Fibroblast of skin of scalp (primary cell): ENCODE measurements at places on chromosomes 16 and 17.
A peak's percentile ranks its signal among the peaks of the same experiment; 100 is the strongest.

- peak; percentile 17 for DNase-seq
Measured at GRCh38 chr17:61349350-61349749, 50.3 kb upstream of the TBX2 start.

- DNase-seq = no peak
Measured at GRCh38 chr17:73936908-73937627, 266.4 kb upstream of the RPL38 start.

DNA sequence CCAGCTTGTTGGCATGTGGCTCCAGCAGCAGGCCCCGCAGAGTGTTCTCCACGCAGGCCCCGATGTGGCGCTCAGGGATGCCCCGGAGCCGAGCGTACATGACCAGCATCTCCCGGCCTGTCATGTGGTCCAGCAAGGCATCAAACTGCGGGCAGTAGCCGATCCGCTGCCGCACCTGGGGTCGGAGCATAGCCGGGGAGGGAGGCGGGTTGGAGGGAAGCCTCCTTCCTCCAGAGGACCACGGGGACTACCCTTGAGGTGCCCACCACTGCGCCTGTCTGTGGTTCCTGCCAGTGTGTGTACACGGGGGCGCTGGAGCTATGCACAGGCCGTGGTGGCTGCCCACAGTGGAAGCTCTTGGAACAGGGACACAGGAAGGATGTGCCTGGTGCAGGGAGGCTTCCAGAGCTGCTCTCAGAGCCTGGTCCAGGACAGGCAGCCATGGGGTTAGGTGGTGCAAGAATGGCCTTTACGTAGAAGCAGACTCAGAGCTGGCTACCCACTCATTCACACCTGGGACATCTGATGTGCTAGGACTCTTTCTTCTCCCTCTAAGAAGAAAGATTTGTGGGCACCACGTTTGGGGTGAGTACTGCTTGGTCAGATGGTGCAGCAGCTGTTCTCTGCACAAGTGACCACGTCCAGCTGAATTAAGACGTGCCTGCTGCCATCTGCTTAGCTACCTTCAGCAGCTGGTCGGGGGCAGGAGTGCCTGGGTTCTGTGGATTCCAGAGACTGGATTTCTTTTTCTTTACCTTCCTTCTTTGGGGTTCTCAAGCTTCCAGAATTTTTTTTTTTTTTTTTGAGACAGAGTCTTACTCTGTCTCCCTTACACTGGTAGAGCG lies 11.3 kb upstream of the RNPS1 start:
- DNase-seq = no peak

GRCh38 chr17:82047914-82048570 lies 3.6 kb downstream of the RFNG start:
- no peak for DNase-seq

GRCh38 chr17:18361837-18362697 lies 1.3 kb downstream of the SHMT1 start:
- DNase-seq = no peak

DNA sequence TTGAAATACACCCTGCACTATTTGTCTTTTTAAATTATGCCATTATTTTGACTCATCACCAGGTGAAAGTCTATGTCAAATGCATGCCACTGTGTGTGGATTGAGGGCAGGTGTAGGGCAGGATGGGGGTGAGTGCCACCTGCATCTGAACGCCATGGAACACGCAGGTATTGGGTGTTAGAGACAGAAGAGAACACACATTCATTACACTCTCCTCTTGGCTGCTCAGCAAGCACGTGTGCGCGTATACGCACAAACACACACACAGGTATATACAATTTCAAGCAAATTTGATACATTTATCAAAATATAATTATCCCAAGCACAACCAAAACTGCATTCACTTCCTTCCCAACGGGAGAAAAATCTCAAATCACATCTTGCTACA lies 268.9 kb downstream of the NTN1 start:
- DNase-seq = no peak

DNA sequence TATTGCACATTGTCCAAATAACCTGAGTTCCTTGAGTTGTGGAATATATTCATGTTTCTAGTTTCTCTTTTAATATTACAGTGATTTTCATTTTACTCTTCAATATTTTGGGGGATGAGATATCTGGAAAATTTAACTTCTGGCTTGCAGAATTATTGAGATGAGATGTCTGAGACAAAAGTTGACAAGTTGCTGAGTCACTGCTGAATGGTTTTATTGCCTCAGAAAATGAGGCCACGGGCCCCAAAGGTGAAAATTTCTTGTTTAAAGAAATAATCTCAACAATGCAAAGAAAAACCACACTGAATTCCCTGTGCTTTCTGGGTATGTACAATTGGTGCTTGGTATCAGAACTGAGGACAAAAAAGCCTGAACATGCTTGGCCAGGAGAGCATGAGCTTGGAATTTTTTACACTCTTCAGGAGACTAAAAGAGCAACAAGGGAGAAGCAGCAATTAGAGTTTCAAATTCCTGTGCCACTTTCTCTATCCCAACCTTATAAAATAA lies 129.2 kb upstream of the TOM1L1 start:
- DNase-seq = no peak

DNA sequence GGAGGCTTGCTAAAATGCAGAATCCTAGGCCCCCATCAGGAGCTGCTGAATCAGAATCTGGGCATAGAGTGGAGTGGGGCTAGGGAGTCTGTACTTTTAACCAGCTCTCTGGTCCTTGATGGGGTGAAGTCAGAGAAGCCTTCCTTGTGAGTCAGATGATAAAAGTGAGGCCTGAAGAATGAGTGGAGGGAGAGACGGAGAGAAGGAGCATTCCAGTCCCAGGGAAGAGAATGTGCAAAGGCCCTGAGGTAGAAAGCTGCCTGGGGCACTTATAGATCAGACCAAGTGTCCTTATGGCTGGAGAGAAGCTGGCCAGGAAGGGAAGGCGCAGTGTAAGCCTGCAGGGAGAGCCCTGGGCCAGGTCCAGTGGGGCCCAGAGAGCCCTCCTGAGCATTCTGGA lies 235.1 kb upstream of the NLRP1 start:
- no peak for DNase-seq

DNA sequence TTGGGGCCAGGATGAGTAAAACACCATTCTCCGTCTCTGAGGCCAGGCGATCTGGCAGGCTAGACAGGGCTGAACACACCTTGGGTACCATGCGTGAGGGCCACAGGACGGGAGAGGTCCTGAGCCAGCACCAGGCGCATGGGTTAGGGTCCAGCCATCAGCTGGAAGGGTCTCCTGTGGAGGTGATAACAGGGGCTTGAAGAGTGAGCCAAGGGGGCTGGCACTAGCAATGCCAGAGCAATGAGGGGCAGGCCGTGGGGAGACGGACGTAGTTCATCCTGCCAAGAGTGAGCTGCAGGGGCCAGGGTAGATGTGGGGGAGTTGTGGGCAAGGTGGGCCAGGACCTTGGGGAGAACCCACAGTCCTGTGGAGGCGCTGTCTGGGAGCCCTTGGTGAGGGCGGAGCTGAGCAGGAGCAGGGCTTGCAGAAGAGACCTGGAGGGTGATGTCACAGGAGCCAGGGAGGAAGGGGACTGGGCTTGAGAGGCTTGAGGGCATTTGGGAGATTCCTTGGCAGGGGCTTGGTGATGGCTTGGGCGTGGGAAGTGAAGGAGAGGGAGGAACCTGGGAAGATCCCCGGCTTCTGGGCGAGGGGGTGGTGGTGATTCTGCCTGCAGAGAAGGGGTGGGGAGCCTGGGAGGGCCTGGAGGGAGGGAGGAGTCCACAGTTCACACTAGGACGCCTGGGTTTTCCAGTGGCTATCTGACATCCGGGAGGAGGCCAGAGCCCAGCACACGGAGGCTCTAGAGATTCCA lies 6.3 kb upstream of the NPTX1 start:
- DNase-seq = no peak

DNA sequence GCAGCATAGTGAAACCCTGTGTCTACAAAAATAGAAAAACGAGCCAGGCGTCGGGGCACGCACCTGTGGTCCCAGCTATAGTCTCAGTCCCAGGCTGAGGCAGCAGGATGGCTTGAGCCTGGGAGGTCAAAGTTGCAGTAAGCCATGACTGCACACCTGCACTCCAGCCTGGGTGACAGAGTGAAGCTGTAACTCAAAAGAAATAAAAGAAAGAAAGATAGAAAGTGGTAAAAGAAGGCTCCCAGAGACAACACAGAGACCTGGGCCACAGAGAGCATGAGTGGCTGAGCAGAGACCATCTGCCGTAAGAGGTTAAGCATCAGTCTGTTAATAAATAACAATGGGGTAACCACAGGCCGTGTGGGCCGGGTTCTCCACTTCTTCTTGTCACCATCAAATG lies 15.3 kb upstream of the HEXD start:
- DNase-seq = no peak

DNA sequence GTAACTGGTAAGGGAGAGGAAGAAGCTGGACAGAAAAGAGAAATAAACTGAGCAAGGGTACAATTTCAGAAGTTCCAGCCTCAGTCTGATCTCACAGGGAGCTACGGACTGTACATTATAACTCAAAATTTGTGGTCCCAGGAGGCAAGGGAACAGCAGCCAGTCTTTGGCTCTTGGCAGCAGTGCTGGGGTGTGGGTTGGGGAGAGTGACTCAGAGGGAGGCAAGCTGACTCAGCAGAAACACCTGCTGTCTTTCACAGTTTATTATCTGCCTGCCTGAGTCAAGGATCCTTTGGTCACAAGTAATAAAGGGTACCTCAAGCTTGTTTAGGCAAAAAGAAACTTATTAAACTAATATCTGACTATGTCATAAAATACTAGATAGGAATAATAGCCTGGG lies 73.5 kb upstream of the KIF2B start:
- peak; percentile 22 for DNase-seq

DNA sequence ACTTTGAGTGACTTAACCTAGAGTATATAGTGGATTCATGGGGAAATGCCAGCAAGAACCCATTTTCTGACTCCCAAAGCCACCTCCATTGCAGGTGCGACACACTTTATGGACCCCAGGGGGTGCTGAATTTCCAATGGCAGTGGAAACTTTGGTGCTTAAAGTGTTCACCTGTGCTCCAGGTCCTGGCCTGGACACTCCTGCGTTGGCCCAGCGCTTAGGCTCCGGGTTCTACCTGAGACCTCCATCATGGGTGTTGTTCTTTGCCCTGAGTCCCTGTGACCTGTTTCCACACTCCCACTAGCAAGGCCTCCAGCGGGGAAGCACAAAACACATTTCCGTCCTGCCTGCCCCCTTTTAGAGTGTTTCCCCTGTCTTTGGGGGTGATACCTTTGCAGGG lies 3.0 kb downstream of the CCNF start:
- no peak for DNase-seq

- no peak for DNase-seq
Measured at GRCh38 chr17:74555427-74555940, 9.6 kb upstream of the CD300C start.

GRCh38 chr17:65294181-65294719 lies 157.1 kb downstream of the RGS9 start:
- DNase-seq = peak; percentile 77

DNA sequence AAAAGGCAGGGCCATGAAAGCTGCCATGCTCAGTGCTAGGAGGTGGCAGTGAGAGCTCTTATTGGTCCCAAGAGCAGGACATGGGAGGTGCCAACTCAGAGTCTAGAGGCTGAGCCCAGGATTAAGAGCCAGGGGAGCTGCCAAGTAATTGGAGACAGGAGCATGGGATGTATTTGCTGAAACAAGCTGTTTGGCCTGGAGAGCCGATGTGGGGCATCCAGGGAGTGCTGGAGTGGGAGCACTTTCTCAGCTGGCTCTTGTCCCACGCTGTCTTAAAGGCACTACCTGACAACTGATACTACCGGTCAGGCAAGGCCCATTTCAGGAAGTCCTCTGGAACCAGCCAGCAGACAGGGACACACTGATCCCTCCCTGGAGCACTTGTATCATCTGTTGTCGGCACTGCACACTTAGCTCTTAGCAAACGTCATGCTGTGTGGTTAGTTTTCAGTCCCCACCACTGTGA lies 19.3 kb downstream of the ANKFN1 start:
- DNase-seq = no peak

DNA sequence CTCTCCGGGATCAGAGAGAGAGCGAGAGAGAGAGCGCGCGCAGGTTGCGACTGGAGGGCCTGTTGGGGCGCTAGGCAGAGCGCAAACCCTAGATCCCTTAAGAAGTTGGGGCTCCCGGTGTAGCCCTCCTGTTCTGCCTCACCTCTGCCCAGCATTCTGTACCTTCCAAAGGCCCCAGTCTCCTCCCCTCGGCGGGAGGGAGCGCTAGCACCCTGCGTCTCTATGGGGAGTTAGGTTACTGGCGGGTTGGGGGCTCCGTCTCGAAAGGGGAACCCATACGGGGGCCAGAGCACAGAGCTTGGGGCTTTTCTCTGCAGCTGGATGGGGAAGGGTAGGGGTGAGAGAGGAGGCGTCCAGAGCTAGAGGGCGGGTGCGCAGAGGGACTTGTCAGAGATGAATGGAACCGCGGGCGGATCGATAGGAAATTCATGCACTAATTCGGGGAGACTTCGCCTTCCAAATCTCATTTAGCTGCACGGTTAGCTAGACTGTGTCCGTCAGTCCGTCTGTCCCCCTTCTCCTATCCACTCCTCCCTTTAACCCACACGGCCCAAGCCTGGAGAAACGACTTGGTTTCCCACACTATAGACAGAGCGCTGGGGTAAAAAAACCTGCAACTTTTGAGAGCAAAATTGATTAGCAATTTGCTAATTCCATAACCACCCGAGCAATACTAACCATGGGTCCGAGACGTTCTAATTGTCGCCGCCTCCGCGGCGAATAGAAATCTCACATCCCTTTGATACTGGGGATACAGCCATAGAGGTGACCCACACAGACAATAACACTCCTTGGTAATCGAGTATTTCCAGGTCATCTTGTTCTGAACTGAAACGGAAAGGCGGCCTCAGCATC lies 693 bp upstream of the HOXB4 start:
- no peak for DNase-seq

GRCh38 chr16:79628501-79628975 lies 28.0 kb upstream of the MAF start:
- DNase-seq = peak; percentile 64

GRCh38 chr17:5120036-5120435 lies 4.2 kb downstream of the USP6 start:
- no peak for DNase-seq

GRCh38 chr17:43790311-43790940 lies 10.2 kb downstream of the CFAP97D1 start:
- DNase-seq = no peak

GRCh38 chr16:89080196-89080853 lies 13.3 kb upstream of the ACSF3 start:
- DNase-seq = no peak

DNA sequence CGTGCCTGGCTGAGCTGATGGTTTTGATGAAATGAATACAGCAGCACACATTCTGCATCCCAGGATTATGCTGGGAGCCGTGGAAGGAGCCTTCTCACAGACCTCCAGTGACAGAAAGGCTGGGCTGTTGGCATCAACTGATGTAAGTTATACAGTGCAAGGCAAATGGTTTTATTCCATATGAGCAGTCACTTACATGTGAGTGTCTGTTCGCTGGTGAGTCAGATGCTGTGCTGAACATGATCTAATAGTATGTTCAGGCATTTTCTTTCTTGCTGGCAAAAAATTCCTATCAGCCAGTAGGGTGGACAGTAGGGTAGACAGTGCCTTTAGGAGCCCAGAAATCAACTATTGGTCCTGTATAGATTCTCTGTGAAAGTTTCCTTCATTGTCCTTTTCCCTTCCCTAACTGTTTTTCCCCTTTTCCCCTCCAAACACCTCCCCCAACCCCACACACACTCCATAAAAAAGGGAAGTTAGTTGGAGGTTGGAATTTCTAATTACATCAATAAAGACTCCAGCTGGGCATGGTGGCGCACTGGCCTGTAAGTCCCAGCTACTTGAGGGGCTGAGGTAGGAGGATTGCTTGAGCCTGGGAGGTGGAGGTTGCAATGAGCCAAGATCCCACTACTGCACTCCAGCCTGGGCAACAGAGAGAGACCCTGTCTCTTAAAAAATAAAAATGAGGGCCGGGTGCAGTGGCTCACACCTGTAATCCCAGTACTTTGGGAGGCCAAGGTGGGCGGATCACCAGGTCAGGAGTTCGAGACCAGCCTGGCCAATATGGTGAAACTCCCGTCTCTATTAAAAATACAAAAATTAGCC lies 36.2 kb downstream of the LDHD start:
- DNase-seq = peak; percentile 72
